ENCODE measurements at places on chromosomes 12 and 14.

DNA sequence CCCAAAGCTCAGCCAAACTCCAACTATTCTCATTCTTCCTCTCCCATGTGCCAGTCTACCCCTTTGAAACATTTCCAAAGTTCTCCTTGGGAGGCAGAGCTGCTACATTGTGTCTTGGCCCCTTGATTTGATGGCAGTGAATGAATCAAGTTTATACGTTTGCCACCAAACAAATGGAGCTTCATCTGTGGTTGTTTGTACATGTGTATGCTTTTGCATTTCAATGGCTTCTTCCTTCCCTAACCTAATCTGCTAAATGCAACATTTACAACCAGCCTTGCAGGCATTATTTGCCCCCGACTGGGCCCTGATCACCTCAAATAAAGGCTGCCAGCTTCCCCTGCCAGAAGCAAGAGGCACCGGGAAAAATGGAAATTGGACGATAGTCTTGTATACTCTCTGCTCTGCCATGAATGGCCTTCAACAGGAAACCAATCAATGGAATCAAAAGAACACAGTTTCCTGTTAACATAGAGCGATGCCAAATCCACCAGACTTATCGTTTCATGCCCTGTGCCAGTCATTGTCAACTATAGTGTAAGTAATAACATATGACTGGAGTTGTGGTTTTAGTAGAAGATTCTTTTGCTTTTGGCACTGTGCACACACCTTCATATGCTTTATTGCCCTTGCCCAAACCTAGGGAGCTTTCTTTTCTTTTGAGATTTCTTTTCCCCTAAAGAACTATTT is 97.8 kb downstream of the TMEM30B start:
- no peak for DNase-seq

DNA sequence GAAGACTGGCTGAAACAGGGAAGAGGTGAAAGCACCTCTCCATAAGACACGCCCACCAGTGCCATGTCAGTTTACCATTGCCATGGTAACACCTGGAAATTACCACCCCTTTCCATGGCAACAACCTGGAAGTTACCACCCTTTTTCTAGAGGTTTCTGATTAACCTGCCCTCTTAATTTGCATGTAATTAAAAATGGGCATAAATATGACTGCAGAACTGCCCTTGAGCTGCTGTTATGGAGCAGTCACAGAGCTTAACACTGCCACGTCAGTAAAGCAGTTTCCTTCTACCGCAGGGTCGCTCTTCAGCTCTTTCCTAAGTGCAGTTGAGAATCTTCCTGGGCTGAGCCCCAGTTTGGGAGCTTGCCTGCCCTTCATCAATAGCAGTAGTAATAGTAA is 55.2 kb downstream of the RASSF3 start:
- no peak for DNase-seq

DNA sequence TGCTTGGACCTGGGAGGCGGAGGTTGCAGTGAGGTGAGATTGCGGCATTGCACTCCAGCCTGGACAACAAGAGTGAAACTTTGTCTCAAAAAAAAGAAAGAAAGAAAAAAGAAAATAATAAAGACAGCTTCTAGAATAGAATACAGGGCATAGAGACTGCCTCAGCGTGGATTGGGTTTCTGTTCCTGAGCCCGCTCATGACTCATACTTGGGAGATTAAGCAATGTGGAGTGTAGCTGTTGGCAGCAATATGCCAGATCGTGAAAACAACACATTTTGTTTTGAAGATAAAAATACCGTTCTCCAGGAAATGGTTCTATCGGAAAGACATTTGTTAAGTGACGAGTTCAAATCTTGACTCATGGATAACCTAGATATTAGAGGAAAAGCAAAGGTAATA is 67.2 kb downstream of the GLT1D1 start:
- DNase-seq = no peak

- DNase-seq = no peak
These were observed 2.3 kb downstream of the CDKN1B start for GRCh38 chr12:12719496-12719895.

GRCh38 chr14:103904493-103905107 is 23.7 kb upstream of the TDRD9 start:
- no peak for DNase-seq

GRCh38 chr12:115708801-115709200 is 568.7 kb downstream of the MED13L start:
- DNase-seq = no peak

- DNase-seq = no peak
These were observed 633.5 kb downstream of the RERGL start for GRCh38 chr12:17456486-17456885.

- DNase-seq = no peak
These were observed 55.5 kb upstream of the SLC35F4 start for GRCh38 chr14:57921377-57921776.

- DNase-seq = no peak
These were observed 25.0 kb upstream of the DHRS7 start for GRCh38 chr14:60189923-60190840.

DNA sequence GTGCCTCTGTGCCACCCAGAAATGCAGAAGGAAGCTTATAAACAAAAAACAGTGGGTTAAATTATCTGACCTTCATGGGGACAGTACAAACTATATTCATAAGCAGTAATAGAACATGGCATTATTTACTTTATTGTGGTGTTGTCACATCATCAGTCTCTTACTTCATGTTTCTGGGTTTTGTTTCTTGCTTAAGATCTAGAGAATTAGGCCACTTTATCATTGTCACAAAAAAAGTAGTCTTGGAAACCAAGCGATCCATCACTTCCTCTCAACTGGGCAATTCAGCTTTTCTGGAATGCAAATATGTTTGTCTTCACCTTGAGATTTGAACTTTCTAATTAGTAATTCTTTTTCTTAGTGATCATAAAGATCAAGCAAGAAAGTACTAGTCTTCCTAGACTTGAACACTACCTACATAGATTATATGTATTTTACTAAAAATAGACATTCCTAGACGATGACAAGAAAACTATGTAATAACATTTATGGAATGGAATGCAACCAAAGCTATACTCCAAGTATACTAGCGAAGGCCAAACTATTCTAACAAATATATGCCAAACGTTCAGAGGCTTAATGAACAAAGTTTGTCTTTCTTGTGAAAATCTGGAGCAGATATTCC is 363.4 kb downstream of the DAD1 start:
- DNase-seq = no peak

DNA sequence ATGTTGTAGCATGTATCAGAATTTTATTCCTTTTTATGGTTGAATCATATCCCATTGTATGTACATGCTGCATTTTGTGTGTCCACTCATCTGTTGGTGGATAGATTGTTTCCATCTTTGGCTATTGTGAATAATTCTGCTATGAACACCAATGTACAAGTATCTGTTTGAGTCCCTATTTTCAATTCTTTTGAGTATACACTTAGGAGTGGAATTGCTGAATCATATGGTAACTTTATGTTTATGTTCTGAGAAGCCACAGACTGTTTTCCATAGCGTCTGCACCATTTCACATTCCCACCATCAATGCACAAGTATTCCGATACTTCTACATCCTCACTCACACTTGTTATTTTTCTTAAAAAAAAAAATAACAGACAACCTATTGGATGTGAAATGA is 91.5 kb downstream of the ARF6 start:
- no peak for DNase-seq

DNA sequence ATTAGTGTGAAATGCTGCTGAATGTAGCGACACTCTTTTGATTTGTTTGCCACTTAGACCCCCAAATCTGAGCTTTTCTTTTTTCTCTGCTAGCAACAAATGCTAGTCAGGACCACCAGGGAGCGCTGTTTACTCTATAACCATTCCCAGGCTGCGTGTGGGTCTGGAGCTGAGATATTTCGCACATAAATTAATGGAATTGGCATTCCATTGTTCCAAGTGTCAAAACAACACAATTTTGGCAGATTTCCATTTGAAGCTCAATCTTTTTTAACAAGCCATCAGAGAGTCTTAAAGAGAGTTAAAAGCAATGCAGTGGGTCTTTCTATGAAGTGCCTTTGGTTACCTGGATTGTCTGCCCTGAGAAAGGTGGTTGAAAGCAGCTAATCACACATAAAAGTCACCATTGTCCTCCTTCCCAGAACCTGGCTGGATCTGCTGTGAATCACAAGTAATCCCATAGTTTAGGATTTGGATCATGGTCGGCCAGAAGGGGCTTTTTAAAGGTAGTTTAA is 7.4 kb upstream of the TMEM132C start:
- DNase-seq = no peak

GRCh38 chr12:89984846-89985245 is 276.2 kb upstream of the ATP2B1 start:
- no peak for DNase-seq

DNA sequence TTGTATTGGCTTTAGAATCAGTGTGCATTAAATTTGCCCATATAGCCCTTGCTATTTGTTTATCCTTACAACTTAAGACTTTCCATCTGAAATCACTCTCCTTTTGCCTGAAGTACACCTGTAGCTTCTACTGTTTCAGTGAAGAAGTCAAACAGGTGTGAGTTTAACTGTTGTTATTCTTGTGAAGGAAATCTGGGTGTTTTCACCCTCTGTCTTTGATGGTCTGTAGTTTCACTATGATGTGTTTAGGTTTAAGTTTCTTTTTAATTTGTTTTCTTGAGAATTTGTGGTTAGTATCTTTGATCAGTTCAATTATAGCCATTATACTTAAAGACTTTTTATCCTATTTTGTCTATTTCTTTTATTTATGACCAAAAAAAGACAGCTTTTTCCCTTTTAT is 68.9 kb upstream of the BBS10 start:
- no peak for DNase-seq

GRCh38 chr14:74562515-74563232 is 49.4 kb downstream of the LTBP2 start:
- DNase-seq = no peak

DNA sequence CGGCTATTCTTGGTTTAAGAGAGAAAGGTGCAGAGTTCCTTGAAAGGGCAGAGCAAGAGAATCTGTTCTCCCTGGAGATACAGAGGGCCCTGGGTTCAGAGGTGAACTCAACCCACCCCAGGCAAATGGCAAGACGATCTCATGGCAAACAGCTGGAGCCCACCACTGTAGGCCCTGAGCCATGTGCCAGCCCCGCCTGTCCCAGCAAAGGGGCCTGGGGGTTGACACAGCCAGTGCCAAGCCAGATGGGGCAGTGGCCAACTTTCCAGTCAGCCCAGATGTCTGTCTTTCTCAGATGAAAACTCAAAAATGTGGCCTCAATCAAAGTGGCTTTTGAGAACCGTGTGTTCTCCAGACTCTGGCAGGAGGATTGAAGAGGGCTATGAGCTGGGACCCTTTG is 51.8 kb downstream of the ISCA2 start:
- no peak for DNase-seq

DNA sequence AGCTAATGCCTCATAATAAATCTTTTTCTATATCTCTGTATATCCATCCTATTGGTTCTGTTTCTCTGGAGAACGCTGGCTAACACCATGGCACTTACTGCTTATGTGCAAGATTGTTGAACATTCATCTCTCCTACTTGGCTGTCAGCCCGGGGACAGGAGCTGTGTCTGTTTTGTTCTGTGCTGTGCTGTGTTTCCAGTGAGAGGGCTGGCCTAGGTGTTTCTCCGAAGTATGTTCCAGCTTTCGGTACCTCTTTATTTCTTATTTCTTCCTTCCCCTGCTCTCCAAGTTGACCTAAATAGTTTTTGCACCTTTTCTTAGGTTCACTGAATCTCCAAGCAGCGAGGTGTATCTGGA is 18.8 kb upstream of the NR4A1 start:
- no peak for DNase-seq

- no peak for DNase-seq
These were observed 644.0 kb downstream of the DIO2 start for GRCh38 chr14:79567306-79567705.

GRCh38 chr12:66744956-66745383 is 66.1 kb upstream of the GRIP1 start:
- DNase-seq = no peak

- no peak for DNase-seq
These were observed 13.1 kb upstream of the CRY1 start for GRCh38 chr12:107106241-107107025.

- DNase-seq = no peak
These were observed 559 bp upstream of the CKAP4 start for GRCh38 chr12:106248312-106248845.

- no peak for DNase-seq
These were observed 6.4 kb upstream of the SLC38A4 start for GRCh38 chr12:46832130-46832704.

- DNase-seq = no peak
These were observed 19.9 kb upstream of the COX6A1 start for GRCh38 chr12:120417917-120418580.

- peak; percentile 83 for DNase-seq
These were observed 190.8 kb upstream of the PRMT8 start for GRCh38 chr12:3299929-3300832.

DNA sequence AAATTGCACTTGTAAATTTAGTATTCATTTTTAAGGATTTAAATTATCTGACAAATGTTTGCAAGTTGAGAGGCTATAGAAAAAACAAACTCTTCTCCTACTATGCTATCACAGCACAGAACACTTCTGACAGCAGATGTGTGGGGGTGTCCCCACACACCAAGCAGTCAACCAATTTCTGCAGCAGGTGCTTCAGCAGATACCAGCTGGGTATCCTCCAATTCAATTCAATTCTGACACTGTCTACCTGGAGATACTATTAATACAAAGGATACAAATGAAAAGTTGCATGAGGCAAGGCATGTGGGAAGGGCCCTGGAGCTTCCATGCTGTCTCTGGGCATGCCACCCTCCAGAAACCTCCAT is 35.1 kb downstream of the PCNX1 start:
- no peak for DNase-seq

- DNase-seq = peak; percentile 69
These were observed 1.6 kb upstream of the PRPH start for GRCh38 chr12:49293056-49293956.

- no peak for DNase-seq
These were observed 215.1 kb upstream of the FAR2 start for GRCh38 chr12:28933864-28934527.

GRCh38 chr12:120726510-120726793 is 826 bp downstream of the ACADS start:
- DNase-seq = no peak

GRCh38 chr12:57842342-57843294 is 3.9 kb downstream of the CTDSP2 start:
- no peak for DNase-seq

DNA sequence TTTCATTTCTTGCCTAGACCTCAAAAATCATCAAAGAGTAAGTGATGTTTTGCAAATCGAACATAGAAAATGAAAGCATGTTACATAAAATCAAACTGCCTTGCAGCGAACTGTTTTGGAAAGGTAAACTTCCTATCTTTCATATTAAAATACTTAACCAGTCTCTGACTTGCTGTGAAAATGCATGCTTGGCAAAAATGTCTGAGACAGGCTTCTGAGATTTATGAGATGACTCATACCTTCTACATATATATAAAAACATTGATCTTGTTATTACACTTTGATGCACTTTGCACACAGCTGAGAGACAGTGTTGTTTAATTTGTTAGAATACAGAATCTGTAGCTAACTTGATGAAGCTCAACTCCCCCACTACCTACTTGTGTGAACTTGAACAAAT is 179.1 kb downstream of the KITLG start:
- no peak for DNase-seq

DNA sequence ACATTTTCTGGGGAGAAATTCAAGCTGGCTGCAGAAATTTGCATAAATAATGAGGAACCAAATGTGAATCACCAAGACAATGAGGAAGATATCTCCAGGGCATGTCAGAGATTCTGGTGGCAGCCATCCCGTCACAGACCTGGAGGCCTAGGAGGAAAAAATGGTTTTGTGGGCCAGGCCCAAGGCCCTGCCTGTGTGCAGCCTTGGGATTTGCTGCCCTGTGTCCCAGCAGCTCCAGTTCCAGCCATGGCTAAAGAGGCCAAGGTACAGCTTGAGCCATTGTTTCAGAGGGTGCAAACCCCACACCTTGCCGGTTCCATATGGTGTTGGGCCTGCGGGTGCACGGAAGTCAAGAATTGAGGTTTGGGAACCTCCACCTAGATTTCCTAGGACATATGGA is 147.5 kb downstream of the ADCK1 start:
- DNase-seq = no peak

All from NCI-H187 (cell line).